ENCODE measurements at places on chromosomes 6 and 20.
A peak's percentile ranks its signal among the peaks of the same experiment; 100 is the strongest.

- DNase-seq, result no peak
Measured at GRCh38 chr6:81843302-81843701, 90.8 kb upstream of the TENT5A start.

DNA sequence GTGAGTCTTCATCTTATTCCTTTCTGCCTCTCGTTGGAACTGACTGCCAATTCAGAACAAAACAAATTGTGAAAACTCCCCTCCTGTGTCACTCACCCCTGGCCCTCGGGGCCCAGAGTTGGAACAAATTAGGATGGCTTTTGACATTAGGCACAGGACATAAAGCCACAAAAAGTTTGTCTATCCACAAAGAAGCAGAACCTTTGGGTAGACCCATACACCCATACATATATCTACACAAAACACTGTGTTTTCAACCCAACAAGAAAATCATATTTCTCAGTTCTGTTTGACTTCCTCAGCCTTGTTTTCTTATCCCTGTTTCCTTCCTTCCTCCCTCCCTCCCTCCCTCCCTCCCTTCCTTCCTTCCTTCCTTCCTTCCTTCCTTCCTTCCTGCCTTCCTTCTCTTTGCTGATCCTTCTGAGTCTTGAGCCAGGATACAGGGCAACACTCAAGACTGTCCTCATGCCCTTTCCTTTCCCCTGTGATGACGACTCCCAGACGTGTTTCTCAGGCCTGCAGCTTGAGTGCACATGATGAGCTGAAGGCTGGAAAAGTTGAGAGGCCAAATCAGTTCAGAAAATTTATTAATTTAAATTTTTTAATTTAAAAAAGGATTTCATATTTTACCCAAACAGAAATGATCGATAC is 41.7 kb upstream of the NKX2-2 start:
- DNase-seq, result no peak

GRCh38 chr6:113953346-113953745 is 17.6 kb downstream of the HDAC2 start:
- DNase-seq, result no peak

DNA sequence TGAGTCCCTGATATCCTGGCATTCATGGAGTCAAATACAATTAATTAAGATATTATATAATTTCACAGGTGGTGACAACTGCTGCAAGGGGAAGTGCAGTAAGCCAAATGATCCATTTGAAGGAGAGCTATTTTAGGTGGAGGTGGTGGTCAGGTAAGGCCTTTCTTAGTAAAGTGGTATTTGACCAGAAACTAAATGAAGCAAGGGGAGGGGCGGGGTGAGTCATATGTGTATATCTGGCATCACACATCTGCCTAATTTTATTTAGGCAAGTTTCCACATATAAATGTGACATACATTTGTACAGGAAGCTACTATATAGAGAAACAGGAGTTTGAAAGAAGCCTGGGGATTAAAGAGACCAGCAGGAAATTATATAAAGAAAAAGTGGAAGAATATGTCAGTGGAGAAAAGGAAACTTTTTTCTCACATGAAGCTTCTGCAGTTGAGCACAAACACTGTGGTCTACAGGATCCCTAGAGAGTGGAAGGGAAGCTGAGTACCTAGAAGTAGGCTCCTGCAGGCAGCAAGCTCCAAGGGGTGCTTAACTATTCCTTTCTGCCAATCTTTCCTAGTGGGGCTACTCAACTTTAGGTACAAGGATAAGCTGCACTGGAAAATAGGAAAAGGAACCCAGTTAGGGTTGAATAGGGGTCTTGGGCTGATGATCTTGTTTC is 99.6 kb downstream of the OGFRL1 start:
- no peak for DNase-seq

DNA sequence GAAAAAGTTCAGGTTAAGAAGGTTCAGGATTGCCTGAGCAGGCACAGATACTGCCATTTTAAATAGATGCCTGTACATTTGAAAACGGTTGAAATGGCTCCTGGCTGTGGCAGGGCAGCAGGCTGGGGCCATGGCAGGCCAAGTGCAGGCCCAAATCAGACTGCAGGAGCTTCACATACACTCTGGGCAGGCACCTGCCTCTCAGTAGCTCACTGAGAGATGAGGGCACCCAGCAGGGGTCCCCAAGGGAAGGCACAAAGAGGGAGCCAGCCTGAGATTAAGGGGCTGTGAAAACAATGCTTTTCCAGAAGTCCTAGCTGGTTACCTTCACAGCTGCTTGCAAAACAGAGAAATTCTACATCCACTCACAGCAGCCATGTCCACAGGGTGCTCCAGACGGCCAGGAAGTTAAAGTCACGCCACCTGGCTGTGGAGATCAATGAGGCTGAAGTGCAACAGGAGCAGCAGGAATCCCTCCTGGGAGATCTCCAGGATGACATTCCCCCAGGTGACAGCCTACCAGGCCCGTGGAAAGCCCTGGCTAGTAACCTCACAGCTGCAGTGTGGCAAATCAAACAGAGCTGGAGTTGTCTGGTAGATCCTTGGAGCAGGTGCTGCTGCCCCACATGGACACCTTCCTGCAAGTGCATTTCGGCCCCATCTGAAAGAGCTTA is 6.2 kb upstream of the RAET1E start:
- no peak for DNase-seq

DNA sequence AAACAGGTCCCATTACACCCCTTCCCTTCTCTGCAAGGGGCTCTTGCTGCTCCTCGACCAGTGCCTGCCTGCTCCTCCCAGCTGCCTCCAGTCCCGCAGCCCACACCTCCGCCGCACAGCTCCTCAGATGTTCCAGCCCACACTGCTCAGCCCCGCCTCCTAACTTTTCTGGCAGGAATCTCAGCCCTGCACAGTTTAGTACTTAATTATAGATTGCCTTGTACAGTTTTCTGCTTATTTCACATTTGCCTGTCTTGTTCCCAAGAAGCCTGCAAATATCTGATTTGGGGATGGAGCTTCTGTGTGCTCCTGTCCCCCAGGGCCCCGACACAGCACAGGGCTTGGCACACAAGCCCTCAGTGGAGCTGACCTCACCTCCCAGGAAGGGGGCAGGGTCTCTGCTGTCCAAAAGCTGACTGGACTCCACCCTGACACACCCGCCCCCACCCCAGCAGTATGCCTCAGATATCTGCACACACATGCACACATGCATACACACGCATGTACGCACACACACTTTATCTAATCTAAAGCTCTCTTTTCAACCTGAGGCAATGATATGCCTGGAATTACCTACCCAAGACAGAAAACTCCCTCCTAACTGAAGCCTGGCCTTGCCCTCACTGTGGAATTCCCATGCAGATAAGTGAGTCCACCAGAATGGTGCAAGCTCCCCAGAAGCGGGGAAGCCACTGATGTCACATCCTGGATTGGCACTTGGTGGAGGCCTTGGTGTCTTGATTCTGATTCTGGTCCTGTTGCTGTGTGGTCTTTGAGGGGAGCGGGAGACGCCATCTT is 1.2 kb upstream of the PNPLA1 start:
- no peak for DNase-seq

DNA sequence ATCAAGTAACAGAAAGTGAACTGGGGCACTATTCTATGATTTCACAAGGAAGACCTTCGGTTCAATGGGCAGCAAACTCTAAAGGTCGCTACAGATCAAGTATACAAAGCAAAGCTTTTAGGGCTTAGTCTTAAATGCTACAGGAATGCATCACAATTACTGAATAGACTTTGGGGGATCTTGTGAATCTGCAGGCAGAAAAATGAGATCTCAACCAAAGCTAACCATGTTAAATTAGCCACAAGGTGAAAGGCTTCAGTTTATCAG is 98.0 kb upstream of the TMEM30A start:
- DNase-seq, result no peak

DNA sequence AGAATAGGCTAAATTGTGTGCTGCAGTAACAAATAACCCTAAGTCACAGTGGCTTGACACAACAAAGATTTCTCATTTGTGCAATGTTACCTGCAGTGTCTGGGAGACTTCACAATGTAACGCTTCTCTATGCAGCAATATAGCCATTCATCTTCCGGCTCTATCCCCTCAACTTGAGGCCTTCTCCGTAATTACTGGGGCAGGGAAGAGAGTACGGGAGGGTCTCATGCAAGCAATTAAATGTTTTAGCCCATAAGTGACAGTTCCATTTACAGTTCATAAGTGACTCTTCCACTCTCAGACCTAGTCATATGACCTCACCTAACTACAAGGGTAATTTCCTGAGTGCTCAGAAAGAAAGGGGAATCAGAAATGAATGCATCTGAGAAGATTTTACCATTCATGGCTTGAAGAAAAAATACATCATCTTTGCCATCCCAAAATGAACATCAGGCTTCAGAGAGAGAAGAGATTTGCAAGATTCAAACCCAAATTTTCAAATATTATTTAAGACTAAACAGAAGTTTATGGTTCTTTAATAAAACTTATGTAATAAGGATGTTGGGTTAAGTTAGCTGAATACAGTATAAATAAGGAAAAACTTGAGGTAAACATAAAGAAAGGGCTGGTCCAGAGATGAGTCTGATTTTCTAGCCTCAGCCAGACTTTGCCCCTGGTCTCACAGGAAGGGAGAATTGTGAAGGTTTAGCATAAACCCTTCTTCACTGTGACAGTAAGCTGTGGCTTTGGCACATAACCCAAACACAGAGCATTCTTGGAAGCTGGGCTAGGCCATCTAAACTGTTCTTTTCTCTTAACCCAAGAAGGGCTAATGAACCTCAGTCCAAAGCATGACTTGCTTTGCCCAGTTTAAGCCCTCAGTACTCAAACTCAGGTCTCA is 13.3 kb downstream of the GPR6 start:
- DNase-seq, result no peak

DNA sequence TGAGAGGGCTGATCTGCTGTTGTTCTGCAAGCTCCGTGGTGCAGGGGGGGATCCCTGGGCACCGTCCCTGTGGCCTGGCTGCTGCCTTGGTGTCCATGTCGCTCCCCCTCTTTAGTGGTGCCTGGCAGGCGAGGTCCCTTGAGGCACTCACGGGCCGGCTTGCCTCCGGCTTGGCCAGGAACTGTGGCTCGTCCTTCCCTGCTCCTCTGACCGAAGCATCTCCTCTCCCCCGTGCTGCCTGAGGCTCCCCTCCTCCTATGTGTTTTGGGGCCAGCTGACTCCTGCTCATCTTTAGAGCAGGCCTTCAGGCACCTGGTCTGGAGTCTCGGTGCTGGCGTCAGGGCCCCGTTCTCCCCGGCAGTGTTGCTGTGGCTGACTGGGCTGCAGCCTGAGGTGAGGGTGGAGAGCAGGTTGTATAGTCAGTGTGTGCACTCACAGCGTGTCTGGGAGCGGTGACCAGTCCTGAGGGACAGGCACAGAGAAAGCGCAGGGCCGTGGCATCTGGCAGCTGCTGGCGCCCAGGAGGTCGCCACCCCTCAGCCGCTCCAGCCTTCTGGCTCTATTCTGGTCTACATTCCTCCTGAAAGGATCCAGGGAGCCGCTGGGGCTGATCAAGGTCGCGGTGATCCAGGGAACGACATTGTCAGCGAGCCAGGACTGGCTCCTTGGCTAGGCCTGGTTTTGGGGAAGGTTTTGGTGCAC is 43.7 kb downstream of the PYGB start:
- no peak for DNase-seq

DNA sequence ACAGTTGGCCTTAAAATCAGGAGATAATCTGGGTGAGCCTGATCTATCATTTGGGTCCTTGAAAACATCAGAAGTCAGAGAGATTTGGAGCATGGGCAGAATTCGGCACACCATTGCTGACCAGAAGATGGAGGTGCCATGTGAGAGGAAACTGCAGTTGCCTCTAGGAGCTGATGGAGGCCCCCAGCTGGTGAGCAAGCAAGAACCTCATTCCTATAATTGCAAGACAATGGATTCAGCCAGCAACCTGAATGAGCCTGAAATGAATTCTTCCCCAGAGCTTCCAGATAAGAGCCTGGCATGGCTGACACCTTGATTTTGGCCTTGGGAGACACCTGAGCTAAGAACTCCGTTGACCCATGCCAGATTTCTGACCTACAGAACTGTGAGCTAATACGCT is 76.3 kb upstream of the FYN start:
- no peak for DNase-seq

- DNase-seq, result no peak
Measured at GRCh38 chr6:136628996-136629395, 78.8 kb upstream of the MAP7 start.

DNA sequence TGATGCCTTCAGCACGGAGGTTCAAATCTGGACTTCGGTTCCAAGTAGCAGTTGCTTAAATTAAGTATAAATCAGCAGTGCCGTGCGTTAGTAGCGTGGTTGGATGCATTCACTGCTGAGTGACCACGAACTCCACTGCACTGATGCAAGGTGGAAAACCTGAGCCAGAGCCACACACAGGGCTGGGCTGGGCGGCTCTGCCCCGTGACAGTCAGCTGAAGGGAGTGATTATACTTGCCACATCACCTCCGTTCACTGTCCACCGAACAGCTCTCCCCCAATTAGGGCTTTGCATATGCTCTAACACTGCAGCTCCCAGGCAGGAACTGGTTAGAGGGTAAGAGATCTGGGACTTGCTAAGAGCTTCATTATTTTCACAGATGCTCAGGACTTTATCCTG is 22.2 kb downstream of the PPP1R3G start:
- DNase-seq, result no peak

DNA sequence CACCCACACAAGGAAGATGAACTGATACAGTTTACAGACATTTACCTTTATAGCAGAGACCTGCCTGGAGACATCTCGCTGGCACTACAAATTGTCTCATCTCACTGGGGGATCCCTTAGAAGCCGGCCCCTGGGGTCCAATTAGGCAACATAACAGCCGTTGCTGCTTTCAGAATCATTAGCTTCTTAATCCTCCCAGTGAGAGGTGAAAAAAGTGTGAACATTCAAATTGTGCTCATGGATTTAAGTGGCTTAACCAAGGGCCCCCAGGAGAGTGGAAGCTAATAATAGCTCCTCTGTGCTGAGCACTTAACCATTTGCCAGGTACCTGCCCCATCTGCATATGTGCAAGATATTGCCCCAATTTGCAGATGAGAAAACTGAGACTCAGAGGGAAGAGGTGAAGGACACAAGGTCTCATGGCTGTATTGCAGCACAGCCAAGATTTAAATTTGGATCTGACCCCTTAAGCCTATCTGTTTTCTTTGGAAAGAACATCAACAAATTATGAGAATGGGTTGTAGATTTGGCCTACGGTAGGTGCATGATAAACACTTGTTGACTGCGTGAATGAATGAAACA is 101.0 kb downstream of the EYA2 start:
- no peak for DNase-seq

- peak; percentile 77 for DNase-seq
Measured at GRCh38 chr6:13760307-13761304, 49.0 kb upstream of the RANBP9 start.

DNA sequence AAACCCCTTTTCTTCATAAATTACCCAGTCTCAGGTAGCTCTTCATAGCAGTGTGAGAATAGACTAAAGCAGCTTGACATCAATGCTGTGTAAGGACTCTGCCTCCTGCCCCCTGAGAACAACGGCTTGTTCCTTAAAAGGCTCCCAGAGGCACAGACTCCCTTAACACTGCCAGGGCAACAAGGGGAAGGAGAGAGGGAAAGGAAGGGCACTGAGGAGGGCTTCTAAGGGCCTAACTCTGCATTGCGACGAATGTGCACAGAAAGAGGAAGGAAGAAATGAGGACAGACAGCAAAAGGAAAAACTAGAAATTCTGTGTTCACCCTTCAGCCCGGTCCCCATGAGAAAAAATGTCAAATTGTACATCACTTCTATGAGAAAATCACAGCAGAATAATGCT is 74.0 kb downstream of the AGPAT4 start:
- DNase-seq, result no peak
